ENCODE measurements at places on chromosomes 1 and 21.
A peak's percentile ranks its signal among the peaks of the same experiment; 100 is the strongest.

- DNase-seq, result no peak
These were observed 206.7 kb downstream of the SETD4 start for GRCh38 chr21:35853321-35854239.

- DNase-seq, result no peak
These were observed 55.0 kb downstream of the NFASC start for GRCh38 chr1:204925701-204926100.

DNA sequence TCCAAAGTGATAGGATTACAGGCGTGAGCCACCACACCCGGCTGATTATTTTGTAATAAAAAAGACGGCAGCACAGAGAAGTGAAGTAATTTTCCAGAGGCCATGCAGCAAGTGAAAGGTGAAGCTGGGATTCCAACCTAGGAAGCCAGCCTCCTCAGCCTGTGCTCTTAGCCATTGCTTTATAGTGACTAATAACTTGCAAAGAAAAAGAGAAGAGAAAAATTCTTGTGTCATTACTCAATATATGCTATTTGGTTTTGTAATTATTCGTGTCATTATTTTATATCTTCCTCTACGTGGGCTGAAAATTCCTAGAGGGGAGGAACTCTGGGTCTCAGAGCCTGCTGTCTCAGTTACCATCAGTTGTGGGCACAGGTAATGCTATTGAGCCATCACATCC, 1.6 kb upstream of the IER5 start:
- no peak for DNase-seq

DNA sequence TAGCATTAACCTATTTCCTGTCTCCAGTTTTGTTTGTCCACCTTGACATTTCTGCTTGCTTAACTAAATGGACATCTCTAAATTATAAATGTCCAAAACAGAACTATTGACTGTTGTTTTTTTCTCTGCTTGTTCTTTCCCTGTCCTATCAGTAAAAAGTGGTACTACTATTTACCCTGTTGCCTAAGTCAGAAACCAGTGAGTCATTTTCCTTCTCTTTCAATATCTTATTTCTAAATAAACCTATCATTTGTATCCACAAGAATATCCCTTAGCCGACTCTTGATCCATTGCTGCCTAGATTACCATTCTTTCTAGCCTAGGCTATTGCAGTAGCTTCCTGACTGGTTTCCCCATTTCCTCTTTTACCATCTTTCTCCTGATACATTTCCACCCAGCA, 22.5 kb downstream of the MIER1 start:
- DNase-seq, result no peak

GRCh38 chr1:155107309-155108264, 20.1 kb upstream of the EFNA1 start:
- no peak for DNase-seq

DNA sequence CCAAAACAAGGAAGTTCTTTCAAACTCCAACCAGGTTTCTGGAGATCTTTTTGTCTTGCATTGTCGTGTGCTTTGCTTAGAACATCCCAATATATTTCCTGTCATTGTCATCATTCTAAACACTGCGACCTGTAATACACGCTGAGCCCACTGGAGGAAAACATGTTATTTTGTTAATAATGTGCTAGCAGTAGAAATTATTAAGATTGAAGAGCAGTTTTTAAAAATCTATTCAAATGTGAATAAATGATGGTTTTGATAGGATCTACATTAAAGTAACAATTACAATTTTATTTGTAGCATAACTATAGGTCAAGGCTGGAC, 268.5 kb downstream of the PTPRC start:
- DNase-seq, result no peak

GRCh38 chr1:163357378-163357777, 35.6 kb downstream of the NUF2 start:
- DNase-seq, result no peak

DNA sequence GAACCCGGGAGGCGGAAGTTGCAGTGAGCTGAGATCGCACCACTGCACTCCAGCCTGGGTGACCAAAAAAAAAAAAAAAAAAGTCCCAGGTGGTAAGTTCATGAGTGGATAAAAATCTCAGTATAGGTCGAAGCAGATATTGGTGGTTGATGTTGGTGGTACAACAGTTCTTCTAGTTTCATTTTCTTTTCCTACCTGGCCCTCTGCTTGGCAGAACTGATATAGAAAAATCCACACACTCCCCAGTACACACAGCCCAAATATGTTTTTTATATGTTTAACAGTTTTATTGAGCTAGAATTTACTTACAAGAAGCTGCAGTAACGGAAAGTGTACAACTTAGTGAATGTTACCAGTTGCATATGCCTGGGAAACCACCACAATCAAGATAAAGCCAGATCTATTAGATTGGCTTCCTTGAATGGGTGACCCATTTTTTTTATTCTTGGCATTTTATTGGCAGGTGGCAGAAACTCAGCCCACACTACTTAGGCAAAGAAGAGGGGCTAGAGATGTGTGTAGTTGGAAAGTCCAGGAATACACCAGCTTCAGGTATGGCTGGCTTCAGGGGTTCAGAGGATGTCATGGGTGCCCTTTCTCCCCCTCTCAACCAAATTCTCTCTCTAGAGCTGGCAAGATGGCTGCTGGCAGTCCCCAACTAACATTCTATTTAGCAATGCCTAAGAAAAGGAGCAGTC, 118.3 kb upstream of the SLC25A33 start:
- no peak for DNase-seq

GRCh38 chr1:101902199-101902598, 94.5 kb downstream of the OLFM3 start:
- no peak for DNase-seq

GRCh38 chr21:31493350-31493880, 149.4 kb upstream of the TIAM1 start:
- no peak for DNase-seq

DNA sequence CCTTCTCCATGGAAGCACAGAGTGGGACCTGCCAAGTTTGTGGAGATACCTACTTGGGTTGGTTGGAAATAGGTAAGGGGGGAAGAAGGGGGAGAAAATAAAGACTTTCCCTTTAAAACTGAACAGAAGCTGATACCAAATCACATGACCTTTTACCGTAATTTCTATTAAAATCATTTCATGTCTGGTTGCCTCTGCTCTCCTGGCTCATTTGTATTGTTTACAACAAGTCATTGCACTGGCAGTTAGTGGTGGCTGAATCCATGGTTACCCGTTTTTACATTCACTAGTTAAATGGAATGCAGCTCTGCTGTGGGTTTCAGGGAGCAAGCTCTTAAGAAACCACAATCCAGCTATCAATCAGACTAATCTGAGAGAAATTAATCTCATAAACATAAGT, 353.7 kb upstream of the ESRRG start:
- no peak for DNase-seq

GRCh38 chr1:29712284-29712651, 475.9 kb downstream of the PTPRU start:
- DNase-seq, result no peak

GRCh38 chr21:41283211-41283818, 33.3 kb upstream of the FAM3B start:
- peak; percentile 27 for DNase-seq

DNA sequence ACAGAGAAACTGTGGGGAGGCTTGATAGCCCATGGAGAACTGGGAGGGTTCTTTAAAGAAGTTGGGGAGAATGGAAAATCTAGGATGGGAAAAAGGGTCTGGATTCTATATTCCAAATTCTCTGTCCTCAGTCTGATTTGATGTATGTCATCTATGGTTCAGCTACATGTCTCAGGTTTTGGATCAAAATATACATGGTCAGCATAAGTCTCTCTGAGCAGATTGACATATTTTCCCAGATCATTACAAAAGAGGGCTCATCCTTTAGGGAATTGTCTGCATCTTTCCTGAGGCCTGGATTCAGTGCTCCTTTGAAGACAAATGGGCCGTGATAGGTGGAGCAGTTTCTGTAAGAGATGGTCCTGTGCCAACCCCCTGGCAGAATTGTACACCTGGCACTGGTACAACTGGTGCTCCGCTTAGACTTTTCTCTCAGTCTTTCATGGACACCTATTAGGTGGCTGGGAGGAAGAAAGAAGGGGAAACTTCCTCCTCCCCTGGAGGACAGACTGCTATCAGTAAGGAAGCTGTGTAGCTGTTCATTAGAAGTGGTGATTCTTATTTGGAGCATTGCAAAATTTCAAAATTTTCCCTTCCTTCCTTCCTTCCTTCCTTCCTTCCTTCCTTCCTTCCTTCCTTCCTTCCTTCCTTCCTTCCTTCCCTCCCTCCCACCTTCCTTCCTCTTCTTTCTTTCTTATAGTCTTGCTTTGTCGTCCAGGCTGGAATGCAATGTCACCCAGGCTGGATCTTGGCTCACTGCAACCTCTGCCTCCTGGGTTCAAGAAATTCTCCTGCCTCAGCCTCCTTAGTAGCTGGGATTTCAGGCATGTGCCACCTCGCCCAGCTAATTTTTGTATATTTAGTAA, 26.1 kb upstream of the RGL1 start:
- DNase-seq, result no peak

GRCh38 chr21:15095326-15095725, 30.5 kb upstream of the NRIP1 start:
- no peak for DNase-seq

DNA sequence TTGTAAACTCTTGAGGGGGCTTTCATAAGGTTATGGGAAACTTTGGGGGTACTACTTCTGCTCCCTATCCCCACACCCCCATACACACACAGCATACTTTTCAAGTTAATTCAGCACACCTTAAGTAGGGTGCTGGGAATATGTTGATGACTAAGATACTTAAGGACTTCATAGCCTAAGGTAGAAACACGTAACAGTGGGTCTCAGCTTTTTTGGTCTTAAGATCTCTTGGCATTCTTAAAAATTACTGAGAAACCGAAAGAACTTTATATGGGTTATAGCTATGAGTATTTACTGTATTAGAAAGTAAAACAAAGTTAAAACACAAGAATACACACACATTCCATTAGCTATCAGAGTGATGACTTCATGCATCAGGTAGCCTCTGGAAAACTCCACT, 2.1 kb downstream of the OTUD3 start:
- DNase-seq, result no peak

DNA sequence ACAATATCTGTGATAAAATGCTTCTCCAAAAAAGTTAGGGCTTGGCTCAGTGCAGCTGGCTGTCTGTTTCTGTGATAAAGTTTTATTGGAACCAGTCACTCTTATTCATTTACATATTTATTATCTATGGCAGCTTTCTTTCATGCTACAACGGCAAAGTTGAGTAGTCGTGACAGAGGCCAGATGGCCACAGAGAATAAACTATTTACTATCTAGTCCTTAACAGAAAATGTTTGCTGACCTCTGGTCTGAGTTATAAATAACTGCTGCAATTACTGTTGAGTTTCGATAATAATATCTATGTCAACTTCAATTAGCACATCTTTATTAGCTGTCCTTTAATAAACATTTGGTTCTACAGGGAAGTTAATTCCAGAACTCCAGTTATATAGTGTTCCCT, 180.2 kb upstream of the RUNX1 start:
- no peak for DNase-seq

GRCh38 chr1:234495231-234495990, 16.4 kb upstream of the TARBP1 start:
- no peak for DNase-seq

DNA sequence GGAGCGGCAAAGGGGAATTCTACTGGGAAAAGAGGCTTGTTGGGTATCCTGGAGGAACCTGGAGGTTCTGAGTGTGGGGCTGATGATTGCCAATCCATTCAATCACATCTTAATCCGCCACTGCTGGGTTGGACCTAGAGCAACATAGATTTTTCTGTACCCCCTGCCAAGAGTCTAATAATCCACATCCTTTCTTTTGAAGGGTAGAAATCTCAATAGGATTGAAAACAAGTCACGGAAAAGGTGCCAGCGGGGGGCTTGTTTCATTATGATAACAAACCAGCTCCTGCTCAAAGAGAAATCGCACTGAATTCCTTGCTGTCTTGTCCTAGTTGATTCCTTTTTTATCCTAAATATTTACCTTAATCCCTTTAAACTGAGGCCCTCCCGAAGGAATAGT, 528.5 kb downstream of the ADGRL2 start:
- DNase-seq, result no peak

DNA sequence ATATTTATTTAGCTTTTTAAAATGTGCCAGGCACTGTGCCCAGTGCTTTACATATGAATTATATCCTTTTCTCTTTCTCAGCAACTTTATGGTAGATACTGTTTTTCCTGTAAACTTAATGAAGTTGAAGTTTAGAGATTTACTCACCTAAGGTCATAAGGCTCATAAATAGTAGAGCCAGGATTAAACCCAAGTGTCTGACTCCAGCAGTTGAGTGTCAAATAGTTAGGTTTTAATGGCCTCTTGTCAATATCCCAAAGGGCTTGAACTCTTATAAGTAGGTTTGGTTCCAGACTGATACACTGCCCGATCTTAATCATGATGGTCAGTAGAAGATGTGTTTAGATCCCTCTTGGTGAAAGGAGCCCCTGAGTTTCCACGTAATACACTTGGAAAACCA, 37.8 kb downstream of the RABGAP1L start:
- DNase-seq, result no peak

DNA sequence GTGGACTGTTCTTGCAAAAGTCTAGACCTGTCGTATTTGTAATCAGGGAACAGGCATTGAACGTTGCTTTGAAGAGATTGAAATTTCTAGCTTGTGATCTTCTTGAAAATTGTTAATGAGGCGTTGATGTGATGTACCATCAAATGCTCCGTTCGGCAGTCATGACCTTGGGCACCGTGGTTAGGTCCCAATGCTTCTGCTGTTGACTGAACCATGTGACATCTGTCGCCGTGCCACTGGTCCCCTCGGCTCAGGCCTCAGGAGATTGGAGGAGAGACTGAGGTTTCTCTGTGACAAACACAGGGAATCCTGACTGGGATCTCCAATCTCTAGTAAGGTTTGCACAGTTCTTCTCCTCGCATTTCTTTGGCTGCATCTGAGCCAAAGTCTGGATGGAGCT, 18.1 kb upstream of the KCNAB2 start:
- DNase-seq, result no peak

- no peak for DNase-seq
These were observed 24.7 kb upstream of the PEF1 start for GRCh38 chr1:31669433-31669785.

DNA sequence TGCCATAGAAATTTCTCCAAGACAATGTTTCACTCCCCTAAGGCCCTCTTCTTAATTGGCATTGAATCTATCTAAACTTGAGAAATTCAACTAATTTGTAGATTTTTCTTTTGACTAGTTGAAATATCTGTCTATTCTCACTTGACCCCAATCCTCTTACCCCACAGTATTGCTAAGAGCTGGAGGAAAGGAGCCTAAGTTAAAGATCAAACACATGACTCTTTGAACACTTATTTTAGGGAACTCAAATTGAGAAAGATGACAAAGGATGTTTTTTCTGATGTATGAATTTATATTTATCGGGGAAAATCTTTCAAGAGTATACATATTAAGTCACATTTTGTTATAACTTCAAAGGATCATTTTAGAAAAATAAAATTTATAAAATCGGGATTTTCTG, 3.6 kb downstream of the MR1 start:
- no peak for DNase-seq

DNA sequence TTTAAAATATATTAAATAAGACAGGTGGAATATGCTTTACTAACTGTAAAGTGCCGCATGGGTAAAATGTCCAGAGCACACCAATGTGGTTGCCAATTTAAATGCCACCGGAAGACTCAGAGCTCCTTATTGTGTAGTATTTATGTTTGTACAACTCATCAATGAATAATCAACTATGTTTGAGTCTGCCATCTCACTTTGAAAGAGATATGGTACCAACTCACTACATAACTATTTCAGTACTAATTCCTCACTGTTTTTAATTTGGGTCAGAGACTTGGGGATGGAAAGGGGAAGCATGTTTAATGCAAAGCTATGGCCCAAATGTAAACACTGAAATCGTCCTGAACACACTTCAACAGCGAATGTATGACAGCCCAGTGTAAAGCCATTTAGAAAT, 144.8 kb downstream of the NR5A2 start:
- DNase-seq, result no peak
